ENCODE measurements at places on chromosomes 4 and X. TPM values are rescaled to one million over a fixed set of nuclear protein-coding genes. Genes with fewer than 3 reads are reported as not detected.

G3BP2 gene
- 76.8 TPM for polyA plus RNA-seq

ADH1C gene
- 10.8 TPM for polyA plus RNA-seq

DNA sequence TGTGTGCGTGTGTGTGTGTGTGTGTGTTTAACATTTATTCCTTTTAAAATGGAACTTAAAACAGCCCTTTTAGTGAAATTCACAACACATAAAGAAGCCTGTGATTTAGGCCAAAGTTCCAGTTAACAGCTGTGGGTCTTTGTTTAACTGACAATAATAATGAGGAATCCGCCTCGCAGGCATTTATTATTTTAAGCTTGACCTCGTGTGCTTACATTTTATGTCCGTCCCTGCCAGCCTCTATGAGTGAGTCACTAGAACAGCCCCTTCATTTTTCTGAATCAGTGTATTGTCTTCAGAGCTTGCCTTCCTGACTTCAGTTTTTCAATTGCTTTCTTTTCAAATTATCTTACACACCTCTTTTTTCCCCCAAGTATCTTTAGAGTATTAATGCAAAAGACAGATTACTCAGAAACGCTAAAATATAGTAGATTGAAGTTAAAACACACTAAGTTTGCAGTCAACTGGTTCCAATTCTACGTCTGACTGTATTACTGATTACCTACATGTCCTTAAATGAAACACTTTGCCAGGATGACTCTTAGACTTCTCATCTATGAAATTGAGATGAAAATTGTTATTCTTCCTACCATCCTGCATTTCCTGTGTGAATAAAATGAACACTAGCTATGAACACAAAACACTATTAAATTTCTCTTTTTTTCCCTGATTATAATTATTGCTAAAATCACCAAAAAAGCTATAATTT, 319.6 kb upstream of the HS3ST1 start:
- peak; percentile 28 for DNase-seq

DNA sequence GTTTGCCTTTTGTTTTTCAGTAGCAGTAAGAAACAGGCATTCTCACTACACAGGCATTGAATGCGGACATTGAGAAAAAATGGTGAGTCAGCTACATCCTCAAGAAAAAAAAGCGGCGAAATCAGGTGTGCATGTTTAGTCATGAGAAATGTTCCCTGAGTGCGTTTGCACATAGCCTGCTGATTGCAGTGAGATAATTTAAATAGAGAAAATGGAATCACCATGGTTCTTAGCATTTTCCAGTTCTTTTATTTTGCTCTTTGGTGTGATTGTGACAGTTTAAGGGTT, 54.1 kb upstream of the CLDN34 start:
- DNase-seq, result no peak

SMPX gene
- 3.6 TPM for polyA plus RNA-seq

DNA sequence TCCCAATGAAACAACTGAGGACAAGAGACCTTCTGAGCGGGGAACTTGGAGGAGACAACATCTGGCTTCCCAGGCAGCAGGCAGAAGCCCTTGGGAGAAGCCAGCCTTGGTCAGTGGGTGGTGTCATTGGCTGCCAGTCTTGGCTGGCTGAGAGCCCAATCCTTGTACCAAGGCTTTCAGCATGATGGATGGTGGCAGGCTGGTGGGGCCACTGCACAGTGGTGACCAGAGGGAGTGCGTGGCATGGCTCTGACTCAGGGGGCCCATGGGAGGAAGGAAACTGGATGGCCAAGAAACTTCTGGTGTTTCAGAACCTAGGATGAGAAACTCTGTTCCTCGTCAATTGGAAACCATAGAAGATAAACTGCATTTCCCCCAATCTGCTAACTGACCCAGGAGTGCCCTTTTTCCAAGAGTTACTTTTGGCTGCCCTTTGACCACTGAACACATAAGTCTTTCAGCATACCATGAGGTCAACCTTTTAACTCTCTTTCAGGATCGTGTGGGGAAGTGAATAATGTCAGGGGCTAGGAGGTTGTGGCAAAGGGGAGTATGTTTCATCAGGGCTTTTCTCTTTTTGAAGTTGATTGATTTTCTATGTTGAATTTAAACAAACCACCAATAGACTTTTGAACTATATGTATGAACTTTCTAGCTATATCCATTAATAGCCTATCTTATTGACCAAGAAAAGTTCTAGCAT, 60.9 kb downstream of the SOWAHB start:
- no peak for DNase-seq

EREG gene
- 0.38 TPM for polyA plus RNA-seq

DNA sequence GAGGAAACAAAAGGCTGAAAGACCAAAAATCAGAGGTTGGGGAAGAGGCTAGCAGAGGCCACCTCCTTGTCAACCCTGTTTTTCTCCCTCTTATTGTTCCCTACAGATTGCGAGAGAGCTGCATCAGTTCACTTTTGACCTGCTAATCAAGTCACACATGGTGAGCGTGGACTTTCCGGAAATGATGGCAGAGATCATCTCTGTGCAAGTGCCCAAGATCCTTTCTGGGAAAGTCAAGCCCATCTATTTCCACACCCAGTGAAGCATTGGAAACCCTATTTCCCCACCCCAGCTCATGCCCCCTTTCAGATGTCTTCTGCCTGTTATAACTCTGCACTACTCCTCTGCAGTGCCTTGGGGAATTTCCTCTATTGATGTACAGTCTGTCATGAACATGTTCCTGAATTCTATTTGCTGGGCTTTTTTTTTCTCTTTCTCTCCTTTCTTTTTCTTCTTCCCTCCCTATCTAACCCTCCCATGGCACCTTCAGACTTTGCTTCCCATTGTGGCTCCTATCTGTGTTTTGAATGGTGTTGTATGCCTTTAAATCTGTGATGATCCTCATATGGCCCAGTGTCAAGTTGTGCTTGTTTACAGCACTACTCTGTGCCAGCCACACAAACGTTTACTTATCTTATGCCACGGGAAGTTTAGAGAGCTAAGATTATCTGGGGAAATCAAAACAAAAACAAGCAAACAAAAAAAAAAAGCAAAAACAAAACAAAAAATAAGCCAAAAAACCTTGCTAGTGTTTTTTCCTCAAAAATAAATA, 179.9 kb downstream of the AR start:
- DNase-seq, result no peak

FTSJ1 gene
- polyA plus RNA-seq, result 28.2 TPM

GRCh38 chrX:19403696-19404095, 60.0 kb downstream of the PDHA1 start:
- DNase-seq, result no peak

- DNase-seq, result no peak
These were observed 144.8 kb downstream of the SHROOM3 start for GRCh38 chr4:76579596-76580375.

TREX2 gene
- 0.49 TPM for polyA plus RNA-seq

DNA sequence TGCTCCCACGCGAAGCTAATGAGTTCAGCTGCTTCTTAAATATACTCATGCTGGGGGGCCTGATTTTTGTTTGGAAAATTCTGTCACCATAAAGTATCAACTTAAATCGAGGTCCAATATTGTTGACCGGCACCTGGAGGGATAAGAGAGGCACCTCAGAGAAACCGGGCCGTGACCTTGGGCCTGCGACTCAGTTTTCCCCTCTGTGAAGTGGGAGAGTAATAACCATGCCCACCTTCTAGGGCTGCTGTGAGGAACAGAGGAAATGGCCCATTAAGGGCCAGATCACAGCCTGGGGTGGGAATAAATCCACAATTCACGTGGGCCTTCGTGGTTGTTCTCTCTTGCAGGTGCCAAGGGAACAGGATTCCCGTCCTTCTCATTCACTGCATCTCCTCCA, 39.4 kb downstream of the ZBTB49 start:
- no peak for DNase-seq

DNA sequence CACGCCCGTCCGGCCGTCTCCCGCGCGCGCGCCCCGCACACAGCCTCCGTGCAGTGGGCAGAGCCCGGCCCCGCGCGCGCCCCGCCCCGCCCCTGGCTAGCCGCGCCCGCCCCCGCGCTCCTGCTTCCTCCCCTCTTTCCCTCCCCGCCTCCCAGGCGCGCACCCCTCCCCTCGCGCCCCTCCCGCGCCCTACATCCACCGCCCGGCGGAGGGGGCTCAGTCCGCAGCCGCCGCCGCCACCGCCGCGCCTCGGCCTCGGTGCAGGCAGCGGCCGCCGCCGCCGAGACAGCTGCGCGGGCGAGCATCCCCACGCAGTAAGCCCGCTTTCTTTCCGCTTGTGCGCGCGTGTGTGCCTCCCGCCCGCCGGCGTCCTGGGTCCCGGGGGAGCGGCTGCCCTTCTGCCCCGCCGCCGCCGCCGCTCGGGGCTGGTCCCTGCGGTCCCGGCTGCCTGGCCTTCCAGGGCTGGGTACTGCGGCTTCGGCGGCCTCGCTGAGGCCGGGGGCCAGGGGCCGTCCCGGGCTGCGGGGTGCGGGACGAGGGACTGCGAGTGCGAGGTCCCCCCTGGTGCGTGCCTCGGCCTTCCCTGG, at the start of gene FHL1:
Gene FHL1, plus strand, starts transcription at position 219 of the 587 bp plus-strand sequence.
- DNase-seq, result no peak

GRCh38 chr4:39066371-39066770, 4.3 kb downstream of the KLHL5 start:
- DNase-seq, result no peak

DNA sequence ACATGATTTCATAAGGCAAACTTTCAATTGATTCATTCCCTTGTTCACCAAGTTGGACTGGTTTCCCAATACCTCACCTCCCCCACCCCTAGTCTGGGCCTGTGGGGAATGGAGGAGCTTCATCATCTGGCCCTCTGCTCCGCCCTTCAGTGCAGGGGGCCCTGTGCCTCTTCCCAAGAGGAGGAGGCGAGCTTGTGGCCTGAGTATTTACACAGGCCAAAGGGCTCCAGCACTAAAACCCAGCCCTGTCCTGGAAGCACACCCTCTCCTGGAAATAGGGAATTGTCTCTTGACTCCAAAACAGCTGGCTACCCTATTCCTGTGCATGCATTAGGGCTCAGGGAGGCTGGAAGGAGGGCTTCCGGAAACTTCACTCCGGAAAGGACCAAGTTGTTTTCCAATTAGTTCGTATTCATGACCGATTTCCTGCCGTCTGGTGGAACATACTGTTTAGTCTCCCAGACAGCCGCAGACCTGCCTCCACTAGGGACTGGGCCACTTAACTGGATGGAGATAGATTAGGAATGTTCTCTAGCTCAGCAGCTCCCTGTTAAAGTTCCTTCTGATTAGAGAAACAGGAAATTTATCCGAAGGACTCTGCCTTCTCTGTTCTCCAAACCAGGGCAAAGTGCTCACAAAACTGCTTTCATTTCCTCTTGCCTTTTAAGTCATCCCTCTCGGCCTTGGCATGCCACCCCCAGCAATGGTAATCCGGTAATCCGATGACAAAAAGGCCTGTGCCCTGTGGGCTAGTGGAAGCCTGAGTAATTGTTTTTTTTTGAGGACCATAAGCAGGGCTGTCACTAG, 5.8 kb downstream of the SRPX2 start:
- no peak for DNase-seq

CPLX1 gene
- polyA plus RNA-seq, result 3.6 TPM

GRCh38 chr4:3251691-3252479, 2.9 kb downstream of the MSANTD1 start:
- DNase-seq, result no peak

MAOB gene
- polyA plus RNA-seq, result 60.3 TPM

- no peak for DNase-seq
These were observed 52.1 kb downstream of the PWWP3B start for GRCh38 chrX:106220177-106220576.

DNA sequence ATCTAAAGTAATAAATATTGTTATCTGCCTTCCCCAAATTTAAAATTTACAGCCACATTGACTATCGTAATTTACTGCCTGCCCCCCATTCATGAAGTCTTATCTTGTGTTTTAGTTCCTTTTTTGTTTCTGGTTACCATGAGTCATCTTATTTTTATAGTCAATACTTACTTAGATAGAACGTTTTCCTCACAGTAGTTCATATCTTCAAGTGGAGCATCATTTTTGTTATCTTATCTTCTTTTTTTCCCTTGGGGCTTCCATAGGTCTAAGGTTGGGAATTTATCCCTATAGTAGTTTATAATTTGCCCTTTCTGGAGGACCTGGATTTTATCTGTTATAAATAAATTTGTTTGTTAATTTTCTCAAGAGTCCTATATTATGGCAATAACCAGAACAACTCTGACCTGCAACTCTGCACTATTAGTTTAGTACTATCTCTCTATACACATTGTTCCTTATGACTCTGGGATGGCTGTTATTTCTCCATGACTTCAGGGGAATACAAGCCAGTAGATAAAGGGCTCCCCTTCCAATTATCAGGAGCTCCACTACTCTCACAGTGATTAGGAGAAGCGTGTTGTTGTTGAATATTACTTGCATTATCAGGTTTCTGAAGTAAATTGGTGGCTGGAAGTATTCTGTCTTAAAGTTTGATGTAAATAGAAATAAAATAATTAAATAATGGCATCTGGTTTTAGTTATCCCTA, 330.6 kb downstream of the GALNTL6 start:
- no peak for DNase-seq

DNA sequence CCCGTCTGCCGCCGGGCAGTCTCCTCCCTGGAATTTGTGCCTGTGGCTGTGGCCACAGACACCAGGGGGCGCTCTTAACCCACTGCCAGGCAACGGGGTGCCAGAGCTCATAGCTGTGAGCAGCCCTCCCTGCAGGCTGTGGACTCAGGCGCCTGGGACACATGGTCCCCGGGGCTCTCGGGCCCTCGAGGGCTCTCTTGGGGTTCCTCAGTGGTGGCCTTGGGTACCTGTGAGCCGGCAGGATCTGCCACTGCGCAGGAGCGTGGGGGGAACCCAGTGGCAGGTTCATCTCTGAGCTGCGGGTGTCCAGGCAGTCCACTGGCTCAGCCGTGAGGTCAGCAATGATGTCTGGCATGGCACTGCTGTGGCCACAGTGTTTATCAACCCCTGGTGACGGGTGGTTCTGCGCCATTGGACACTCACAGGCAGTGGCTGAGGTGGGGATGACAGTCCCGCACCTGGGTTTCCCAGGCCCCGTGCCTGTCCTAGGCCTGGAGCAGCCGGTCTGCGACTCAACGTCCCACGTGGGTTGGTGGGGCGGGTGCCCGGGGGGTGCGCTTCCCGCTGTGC, 37.2 kb downstream of the PCGF3 start:
- DNase-seq, result no peak

DNA sequence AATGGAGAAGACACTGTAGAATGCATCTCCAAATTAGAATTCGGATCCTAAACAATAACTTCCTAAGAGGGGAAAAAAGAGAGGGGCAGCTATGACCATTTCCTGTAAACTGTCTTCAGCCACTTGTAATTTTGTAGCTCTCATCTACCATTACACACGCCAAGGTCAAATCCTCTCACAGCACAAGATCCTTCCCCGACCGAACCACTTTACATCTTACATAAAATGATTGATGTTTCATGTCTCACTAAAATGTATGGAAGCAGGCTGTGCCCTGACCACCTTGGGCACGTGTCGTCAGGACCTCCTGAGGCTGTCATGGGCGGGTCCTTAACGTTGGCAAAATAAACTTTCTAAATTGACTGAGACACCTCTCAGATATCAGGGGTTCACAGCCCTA, 24.1 kb upstream of the PBDC1 start:
- DNase-seq, result no peak

DNA sequence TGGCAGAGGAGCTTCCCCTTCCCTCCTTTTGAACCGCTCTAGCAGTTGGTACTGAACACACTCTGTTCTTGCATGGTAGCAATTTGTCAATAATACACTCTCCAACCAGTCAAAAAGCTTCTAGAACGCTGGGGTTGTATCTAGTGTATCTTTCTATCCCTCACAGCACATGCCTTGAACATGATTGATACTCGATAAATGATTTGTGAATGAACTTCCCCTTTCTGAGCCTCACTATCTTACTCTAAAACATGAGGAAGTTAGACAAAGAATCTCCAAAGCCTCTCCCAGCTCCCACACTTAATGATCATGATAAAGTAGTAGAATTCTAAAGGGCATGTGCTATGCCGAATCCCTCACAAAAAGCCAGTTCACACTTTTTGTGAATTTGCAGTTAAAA, 64.4 kb downstream of the DLG3 start:
- DNase-seq, result no peak
